ENCODE measurements at places on chromosomes 5 and 9. TPM values are rescaled to one million over a fixed set of nuclear protein-coding genes. Genes with fewer than 3 reads are reported as not detected.
A peak's percentile ranks its signal among the peaks of the same experiment; 100 is the strongest.

DNA sequence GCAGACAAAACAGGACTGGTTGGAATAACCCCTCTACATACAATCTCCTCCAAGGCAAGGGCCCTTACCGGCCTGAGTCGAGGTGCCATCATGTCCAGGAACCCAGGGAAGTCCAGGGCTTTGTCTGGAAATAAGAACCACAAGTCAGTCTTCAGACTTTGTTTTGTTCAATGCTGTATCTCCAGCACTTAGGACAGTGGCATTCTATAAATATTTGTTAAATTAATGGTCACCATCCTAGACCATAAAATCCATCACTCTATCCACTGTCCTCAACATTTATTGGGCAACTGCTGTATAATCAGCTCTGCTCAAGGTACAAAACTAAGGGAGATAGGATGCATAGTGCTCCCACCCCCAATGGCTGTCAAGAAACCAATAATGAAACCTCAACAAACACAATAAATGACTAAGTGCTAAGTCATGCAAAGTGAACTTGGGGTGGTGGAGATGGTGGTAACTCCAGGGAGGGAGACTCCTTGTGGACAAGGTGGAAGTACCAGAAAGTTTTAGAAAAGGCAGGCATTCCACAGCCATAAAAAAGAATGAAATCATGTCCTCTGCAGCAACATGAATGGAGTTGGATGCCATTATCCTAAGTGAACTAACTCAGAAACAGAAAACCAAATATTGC lies 5.0 kb downstream of the RELL2 start:
- DNase-seq: no peak

DNA sequence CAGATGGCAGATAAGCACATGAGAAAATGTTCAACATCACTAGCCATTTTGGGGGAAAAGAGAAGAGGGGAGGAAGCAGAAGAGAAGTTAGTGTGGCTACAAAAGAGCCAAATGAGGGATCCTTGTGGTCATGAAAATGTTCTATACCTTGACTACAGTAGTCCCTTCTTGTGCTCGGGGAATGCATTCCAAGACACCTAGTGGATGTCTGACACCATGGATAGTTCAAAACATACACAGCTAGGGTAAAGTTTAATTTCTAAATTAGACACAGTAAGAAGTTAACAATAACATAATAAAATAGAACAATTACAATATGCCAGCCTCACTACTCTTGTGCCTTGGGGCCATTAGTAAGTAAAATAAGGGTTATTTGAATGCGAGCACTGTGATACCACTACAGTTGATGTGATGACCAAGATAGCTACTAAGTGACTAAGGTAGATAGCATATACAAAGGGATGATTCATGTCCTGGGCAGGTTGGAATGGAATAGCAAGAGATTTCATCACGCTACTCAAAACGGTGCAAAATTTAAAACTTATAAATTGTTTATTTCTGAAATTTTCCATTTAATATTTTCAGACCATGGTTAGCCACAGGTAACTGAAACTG lies 344.1 kb downstream of the NR2F1-AS1 start:
- DNase-seq: no peak

DNA sequence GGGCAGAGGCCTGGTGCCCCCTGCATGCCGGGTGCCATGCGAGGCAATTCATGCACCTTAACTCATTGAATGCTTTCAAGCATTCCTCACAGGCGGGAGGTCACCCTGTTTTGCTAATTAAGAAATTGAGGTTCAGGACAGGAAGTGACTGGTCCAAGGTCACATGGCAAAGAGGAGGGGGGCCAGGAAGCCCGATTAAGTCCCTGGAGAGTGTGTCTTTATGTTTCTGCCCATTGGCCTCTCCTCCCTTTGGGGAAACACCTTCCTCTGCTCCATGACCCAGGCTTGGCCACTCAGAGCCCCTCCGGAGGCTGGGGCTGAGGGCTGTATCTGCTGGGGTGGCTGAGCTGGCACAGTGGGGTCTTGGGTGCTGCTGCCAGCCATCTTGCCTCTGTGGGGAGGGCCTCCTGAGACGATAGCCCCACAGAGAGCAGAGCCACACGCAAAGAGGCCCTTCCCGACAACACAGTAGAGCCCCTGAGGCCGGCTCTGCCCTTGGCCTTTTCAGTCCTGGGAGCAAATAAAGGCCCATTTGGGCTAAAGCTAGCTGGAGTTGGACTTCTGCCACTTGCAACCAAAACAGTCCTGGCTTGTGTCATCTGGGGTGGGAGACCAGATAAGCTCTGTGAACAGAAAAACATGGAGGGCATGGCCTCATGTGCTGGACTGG lies 90.8 kb upstream of the NEURL1B start:
- DNase-seq: no peak

DNA sequence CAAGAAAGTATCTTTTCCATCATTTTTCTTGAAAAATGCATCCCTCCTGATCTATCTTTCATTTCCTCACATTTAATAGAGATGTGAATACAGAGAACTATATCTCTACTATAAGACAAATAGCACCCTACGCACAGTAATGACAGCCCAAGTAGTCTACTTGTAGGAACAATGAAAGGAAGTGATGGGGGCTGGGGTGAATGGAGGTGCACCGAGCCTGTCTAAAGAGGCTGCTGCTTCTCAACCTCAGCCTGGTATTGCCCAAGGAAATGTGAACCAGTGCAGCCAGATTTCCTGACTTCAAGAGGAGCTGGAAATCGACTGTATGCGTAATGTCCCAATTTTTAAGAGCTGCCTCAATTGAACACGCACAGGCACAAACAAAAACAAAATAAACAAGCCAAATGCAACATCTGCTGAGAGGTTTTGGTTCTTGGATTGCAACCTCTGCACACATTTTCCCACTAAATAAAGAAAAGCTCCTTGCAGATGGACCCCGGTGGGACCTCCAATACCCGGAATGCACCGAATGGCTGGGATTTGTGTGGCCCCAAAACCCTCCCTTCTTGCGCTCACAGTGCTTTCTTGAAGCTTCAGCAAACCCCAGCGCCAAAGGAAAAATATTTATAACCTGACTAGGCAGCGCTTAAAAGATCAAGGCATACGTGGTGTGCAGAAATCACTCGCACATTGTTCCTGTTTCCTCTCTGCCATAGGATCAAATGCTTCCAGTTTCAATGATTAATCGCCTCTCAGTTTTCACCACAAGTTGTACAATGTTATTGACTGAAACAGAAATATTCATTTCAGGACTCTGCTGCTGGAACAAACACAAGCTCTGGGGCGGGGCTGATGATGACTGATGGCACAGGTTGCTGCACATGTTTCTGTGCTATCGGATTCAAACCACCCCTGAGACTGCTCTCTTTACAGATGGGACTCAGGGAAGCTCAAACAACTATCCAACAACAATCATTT lies 68.3 kb downstream of the KCNIP1 start:
- no peak for DNase-seq

GRCh38 chr9:131228988-131229387 lies 47.3 kb downstream of the FAM78A start:
- DNase-seq: no peak

GRCh38 chr5:34674187-34674586 lies 18.1 kb downstream of the RAI14 start:
- DNase-seq: no peak

- no peak for DNase-seq
Observed at GRCh38 chr5:37086466-37087173, 162.6 kb downstream of the CPLANE1 start.

GRCh38 chr5:139710319-139711066 lies 62.3 kb downstream of the CXXC5 start:
- DNase-seq: peak; percentile 43

The DDX46 gene
- total RNA-seq: 24.4 TPM

The C5orf58 gene
- total RNA-seq: 1.0 TPM

Measured in left ventricle myocardium inferior (tissue), 1 donor.